ENCODE measurements at places on chromosomes 1 and 21.

DNA sequence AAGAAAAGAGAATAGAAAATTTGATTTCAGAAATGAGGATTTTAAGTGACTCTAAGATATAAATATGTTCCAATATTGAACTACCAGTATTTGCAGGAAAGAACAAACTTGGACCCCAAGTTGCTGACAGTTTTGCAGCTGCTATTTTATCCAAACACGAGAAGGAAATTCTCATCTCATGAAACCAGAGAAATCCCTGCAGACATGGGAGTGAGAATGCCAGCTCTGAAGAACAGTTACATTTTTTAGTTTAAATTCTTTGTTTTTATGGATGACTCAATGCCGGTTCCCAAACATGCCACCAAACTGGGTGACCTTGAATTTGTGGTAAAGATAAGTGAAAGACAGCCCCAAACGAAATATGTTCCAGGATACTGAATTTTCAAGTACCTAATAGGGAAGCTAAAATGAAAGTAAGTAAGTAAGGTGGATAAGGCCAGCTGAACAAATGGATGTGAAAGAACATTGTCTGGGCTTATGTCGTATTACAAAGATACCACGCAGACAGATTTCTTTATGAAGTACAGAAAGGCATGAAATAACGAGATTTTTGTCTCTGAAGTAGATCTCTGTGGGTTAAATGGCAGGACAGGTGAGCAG, 19.9 kb downstream of the TLR5 start:
- no peak for DNase-seq

DNA sequence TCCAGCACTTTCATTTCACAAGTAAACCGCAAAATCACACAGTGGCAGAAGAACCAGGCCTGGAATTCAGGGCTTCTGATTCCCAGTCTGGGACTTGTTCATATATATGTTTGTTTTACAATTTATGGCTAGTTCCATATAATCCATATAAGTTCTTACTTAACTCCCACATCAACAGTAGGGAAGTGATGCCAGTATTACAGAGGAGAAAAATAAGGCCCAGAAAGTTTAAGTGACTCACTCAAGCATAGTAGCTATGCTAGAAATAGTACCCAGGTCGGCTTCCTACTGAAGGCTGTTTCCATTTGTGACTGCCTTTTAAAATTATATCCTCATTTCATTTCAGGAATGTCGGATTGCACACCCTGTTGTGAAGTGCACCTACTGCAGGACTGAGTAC, 1.4 kb downstream of the FAM76A start:
- DNase-seq, result no peak

DNA sequence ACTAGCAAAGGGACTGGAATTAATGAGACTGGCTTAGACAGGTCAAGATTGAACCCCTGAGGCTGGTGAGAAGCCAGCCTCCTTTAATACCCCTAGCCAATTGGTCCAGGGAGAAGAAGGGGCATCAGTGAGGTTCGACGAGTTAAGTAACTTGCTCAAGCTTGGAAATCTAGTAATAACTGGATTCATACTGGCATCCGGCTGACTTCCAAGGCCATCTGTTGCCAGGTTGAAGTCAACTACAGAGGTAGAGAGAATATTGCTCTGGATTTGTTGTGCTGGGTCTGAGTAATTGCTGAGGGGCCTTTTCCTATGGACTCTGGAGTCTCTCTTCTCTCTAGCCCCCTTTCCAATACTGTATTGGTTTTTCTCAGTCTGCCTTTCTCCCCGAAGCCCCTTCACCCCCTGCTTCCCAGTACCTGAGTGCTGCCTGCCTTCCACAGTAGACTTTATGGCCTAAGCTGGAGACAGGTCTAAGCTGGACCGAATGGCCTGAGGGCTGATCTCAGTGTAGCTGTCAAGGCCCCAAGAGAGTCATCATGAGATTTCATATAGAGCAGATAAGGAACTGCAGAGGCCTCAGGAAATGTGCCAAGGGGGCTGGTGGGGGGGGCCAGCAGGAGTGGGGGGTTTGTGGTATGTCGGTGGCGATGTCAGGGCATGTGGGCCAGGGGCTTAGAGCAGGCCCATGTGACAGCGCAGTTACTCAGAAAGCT, 42.4 kb upstream of the IL19 start:
- DNase-seq, result no peak

DNA sequence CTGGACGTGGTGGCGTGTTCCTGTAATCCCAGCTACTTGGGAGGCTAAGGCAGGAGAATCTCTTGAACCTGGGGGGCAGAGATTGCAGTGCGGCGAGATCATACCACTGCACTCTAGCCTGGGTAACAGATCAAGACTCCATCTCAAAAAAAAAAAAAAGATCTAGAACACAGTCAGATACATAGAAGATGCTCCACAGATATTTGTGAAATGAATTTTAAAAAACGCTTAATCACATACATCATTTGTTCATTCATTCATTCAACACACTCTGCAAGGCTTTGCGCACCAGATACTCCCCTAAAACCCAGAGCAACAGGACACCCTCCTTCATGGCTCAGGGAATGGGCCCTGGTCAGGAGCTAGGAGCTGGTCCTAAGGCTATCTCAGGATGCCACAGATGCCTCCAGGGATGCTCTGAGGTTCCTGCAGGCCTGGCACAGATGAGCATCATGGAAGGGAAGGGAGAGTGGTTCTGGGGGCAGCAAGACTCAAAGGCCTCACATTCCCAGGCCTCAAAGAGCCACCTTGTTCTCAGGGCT, 6.4 kb downstream of the HSPG2 start:
- no peak for DNase-seq
